Activated CD4-positive, CD25-positive, alpha-beta regulatory T cell (primary cell): ENCODE measurements at places on chromosomes 13 and 19.

DNA sequence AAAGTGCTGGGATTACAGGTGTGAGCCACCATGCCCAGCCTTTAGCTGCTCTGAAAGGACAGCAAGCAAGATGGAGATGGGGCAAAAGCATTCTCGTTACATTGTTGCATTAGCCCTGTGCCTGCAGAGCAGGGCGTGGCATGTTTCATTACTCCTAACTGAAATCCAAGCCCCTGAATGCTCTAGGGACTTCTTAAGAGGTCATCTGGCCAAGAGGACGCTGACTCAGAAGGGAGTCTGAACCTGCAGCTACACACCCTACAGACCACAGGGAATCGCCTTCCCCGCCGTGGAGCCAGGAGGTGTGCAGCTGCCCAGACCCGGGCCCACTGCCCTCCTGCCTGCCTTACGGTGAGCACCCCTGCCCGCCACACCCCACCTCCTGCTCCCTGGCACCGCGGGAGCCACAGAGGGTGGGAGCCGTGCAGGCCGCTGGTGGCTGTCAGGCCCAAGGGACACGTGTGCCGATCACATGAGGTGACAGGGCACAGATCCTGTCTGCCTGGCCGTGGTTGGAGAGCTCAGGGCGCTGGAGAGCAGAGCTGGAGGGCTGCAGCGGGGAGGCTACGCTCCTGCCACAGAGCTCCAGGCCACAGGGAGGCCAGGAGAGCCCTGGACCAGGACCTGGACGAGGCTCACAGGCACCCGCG lies 27.2 kb downstream of the ADPRHL1 start:
- no peak for DNase-seq

DNA sequence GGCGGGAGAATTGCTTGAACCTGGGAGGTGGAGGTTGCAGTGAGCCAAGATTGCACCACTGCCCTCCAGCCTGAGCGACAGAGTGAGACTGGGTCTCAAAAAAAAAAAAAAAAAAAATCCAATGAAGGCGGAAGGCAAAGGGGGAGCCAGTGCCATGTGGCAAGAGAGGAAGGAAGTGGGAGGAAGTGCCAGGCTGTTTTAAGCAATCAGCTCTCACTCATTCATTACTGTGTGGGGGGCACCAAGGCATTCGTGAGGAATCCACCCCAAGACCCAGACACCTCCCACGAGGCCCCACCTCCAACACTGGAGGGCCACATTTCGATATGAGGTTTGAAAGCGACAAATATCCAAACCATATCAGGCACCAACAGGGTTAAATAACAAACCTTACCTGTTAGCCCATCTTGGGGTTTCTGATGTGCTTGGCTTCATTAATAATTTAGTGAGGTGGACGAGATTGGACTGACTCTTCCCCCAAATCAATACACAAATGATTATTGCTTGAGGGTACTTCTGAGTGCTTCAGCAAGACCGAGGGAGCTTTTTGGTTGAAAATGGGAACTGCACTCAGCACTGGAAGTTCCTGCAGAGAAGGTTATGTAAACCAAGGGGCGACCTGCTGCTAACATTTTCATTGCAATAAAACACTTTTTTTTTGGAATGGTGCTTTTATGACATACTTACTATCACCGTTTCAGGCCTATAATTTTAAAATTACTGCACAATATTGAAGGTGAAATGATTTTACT lies 7.5 kb upstream of the LRP3 start:
- no peak for DNase-seq

GRCh38 chr13:29849731-29850212 lies 645 bp downstream of the UBL3 start:
- no peak for DNase-seq

GRCh38 chr13:67635754-67636153 lies 405.6 kb upstream of the PCDH9 start:
- no peak for DNase-seq

DNA sequence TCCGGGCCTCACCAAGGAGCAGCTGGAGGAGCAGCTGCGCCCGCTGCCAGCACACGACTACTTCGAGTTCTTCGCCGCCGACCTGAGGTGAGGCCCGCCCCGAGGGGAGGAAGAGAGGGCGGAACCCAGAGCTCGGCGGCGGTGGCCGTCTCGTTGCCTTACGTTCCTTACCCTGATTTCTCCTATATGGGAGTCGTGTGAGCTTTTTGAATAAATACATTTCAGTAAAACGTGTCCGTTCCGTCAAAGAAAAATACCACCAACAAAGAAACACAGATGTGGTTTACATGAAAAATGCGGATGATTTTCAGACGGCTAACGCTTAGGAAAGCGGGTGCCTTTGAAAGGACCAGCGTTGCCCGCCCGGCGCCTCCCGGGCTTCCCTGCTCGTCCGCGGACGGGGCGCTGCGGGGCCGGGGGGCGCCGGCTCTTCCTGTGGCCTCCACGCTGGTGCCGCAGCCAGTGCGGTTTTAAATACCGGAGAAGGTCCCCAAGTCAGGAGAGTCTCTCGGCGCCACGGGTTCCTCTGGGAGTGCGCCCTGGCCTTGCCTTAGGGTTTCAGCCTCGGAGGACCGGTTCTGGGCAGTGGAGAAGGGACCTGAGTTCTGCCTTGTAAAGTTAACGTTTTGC lies 755 bp downstream of the UPF3A start:
- DNase-seq, result peak; percentile 72

- DNase-seq, result peak; percentile 87
Observed at GRCh38 chr19:52942386-52943133, 19.3 kb upstream of the ZNF888 start.

GRCh38 chr19:2841855-2842574 lies 740 bp downstream of the ZNF555 start:
- no peak for DNase-seq

DNA sequence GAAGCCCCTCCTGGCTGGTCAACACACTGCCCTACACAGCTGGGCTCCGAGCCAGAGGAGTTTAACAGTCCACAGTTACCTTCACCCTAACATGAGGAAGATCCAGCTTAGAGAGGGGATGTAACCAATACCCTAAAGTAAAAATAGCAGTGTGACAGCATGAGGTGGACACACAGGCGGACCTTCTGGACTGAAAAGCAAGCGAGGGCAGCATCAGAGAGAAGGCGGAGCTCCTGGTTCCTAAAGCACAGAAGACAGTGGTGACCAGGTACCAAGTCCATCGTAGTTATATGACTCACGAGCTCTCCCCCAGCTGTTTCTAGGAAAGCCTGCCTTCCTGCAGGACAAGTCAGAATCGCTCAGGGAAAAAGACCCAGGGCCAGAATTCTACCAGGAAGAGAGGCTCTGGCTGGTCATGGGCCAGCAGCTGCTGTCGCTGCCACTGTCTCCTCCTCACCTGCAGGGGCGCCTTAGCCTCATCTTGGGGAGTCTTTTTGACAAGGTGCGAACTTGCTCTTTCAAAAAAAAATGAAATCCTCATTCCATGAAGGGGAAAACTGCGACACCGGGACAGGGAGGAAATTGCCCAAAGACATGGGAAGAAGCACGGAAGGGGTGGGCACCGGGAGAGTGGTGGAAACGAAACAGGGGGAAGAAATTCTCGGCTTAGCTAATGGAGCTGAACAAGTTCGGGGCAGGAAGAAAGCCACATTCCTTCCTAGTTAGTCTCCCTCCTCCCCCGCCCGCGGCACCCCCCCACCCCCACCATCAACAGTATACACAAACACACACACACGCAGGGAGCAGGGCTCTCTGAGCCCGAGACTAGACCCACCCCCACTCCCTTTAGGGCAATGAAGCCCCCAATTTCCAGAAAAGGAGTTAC lies 1.7 kb downstream of the ELL start:
- peak; percentile 27 for DNase-seq

GRCh38 chr13:43908156-43909126 lies 28.7 kb downstream of the LACC1 start:
- no peak for DNase-seq

DNA sequence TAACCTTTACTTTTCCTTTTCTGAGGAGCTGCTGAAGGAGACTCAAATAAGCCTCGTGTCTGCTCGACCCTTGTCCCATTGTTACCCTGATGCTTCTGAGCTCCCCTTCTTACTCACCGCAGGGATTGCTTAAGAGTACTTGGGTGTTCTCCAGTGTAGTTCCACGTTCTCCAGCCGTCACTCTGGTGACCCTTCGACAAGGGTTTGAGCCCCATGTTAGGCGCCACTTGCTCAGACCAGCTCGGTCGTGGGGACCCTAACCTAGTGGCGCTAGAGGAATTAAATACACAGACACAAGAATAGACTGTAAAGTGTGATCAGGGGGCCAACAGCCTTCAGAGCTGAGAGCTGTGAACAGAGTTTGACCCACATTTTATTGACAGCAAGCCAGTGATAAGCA lies 10.3 kb downstream of the ZNF480 start:
- no peak for DNase-seq

DNA sequence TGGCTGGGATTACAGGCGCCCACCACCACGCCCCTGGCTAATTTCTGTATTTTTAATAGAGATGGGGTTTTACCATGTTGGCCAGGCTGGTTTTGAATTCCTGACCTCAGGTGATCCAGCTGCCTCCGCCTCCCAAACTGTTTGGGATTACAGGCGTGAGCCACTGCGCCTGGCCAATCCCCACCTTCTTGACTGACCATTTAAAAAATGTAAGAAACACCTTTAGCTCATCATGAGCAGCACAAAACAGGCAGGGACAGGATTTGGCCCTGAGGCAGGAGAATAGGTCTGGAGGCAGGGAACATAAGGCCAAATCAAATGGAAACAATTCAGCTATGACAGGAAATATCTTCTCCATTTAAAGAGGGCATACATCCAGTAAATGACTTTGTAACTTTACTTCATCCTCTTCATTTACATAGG lies 1.4 kb upstream of the MPV17L2 start:
- DNase-seq, result no peak

DNA sequence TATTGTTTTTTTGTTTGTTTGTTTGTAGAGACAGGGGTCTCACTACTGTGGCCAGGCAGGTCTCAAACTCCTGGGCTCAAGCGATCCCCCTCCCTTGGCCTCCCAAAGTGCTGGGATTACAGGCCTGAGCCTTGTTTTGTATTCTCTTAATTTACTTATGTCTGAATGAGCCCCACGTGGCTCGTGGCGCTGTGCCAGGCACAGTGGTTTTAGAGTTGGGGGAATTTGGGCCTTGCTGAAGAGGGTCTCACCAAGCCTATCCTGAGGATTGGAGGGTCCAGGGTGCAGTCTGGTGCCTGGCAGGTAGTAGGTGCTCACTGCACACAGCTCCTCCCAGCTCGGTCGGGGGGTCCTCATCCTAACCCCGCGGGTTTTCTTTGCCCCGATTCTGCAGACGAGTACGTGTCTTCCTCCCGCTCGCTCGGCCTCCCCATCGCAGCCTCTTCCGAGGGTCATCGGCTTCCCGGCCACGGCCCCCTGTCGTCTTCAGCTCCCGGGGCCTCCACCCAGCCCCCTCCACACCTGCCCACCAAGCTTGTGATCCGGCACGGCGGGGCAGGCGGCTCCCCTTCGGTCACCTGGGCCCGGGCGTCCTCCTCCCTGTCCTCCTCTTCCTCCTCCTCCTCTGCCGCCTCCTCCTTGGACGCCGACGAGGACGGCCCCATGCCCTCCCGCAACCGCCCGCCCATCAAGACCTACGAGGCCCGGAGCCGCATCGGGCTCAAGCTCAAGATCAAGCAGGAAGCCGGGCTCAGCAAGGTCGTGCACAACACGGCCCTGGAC lies 12.1 kb upstream of the EHD2 start:
- DNase-seq, result no peak

- no peak for DNase-seq
Observed at GRCh38 chr13:21010621-21011020, 50.8 kb downstream of the LATS2 start.

- DNase-seq, result no peak
Observed at GRCh38 chr13:95087746-95088305, 213.4 kb downstream of the ABCC4 start.

DNA sequence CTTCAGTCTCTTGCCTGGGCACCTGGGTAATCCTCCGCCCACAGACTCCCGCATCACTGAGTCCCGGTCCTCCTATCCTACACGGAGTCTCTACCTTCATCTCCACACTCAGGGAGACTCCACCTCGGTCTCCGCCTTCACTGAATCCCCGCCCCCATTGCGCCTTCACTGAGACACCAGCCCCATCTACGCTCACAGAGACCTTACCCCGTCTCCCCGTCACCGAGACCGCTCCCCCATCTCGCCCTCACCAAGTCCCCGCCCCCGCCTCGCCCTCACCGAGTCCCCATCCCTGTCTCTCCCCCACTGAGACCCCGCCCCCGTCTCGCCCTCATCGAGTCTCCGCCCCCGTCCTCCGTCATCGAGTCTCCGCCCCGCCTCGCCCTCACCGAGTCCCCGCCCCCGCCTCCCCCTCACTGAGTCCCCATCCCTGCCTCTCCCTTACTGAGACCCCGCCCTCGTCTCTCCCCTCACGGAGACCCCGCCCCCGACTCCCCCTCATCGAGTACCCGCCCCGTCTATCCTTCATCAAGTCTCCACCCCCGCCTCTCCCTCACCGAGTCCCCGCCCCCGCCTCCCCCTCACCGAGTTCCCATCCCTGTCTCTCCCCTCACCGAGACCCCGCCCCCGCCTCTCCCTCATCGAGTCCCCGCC lies 23.1 kb upstream of the ZNF846 start:
- DNase-seq, result peak; percentile 89
